PC-3 (cell line): ENCODE measurements at places on chromosomes 5 and 9.

DNA sequence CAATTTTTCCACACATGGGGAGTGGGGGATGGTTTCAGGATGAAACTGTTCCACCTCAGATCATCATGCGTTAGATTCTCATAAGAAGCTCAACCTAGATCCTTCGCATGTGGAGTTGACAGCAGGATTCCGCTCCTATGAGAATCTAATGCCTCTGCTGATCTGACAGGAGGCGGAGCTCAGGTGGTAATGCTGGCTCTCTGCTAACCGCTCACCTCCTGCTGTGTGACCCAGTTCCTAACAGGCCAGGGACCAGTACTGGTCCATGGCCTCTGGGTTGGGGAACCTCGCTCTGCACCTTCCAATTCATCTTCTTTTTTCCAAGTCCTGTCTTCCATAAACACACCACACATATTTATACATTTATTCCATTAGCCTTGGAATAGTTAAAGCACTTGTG, 33.0 kb downstream of the POU5F2 start:
- DNase-seq, result no peak

- DNase-seq, result no peak
Measured at GRCh38 chr9:133569891-133570690, 35.6 kb downstream of the ADAMTSL2 start.

GRCh38 chr9:31390403-31391025, 993.9 kb upstream of the ACO1 start:
- no peak for DNase-seq

GRCh38 chr5:173282916-173283315, 45.3 kb downstream of the STC2 start:
- no peak for DNase-seq

GRCh38 chr5:52255308-52255707, 532.4 kb upstream of the ITGA1 start:
- no peak for DNase-seq

DNA sequence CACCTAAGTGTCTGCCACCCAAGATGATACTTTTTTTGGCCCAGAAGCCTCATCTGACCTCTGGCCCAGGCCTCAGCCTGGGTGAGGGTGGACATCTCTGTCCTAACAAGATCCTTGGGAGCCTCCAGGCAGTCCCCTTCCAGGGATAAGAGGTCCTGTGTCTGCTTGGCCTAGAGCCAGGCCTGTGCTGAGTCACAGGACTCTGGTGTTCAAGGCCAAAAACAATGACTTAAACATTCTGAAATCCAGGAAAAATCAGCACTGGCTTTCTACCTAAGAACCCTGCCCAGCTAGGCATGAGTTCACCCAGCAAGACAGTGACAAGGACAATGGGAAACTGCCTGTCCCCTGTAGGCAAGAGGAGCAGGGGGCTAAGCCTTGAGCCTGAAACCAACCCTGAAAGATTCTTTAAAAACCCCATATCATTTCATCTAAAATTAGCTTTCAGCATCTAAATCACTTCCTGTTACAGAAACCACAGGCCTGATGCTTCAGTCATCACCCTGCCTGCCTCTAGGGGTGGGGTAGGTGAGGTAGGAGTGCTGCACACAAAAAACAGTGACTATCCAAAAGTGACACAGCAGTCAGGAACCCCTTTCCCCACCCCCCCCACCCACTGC, 29.9 kb downstream of the CSF2 start:
- peak; percentile 94 for DNase-seq

DNA sequence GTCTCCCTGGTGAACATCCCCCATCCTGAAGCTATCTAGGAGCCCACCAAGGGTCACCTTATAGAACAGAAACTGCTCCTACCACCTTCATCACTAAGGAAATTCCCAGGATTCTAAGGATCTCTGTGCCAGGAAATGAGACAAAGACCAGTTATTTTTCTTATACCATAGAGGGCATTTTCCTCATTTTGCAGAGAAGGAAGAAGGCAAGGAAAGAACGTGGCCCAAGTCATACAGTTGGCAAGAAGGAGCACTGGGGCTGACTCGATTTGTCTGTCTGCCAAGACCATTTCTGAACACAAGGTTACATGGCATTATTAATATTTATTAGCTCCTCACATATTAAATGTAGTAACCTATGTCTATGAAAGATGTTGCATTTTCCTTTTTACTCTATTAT, 49.6 kb upstream of the TNFSF15 start:
- DNase-seq, result no peak

DNA sequence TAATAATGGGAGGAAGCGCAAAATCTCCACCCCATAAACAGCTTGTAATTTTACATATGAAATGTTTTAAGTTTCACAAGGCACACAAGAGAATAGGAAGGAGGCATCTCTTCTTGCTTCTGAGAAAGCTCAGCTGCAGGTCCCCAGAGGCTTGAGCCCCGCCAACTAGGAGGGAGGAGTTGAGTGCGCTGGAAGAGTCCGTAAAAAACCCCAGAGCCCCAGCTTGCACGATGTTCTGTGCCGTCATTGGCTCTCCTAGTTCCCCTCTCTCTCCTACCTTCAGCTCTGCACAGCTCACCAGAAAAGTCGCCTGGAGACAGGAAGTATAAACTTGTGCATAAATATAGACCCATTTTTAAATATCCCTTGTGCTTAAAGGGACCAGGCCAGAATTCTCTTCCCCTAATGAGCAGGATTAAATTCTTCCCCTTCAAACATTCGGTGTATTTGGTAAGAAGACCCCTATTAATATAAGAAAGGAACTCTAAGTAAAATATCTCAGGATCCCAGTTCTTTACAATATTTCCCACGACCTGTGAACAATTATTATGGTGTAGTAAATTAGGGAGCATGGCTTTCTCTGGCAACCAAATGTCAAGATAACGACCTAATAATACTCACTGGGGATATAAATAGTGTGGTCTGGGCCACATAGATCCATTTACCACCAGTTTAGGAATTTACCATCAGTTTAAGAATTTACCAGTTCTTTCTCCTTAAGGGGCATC, 13.7 kb downstream of the GLRX start:
- no peak for DNase-seq

DNA sequence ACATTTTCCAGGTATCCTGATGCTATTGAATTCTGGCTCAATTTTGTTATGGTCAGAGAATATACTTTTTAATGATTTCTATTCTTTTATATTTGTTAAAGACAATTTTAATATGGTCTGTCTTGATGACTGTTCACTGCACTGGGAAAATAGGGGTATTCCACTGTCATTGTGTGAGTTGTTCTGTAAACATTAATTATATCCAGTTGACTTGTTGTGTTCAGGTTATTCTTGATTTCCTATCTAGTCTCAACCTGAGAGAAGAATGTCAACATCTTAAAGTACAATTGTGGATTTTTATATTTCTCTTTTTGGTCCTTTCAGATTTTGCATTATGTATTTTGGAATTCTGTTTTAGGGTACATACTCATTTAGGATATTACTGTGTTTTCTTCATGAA, 59.9 kb upstream of the EXOC3 start:
- peak; percentile 54 for DNase-seq

GRCh38 chr9:125750627-125751011, 3.4 kb downstream of the PBX3 start:
- DNase-seq, result no peak

- DNase-seq, result no peak
Measured at GRCh38 chr9:133888048-133888808, 103.9 kb downstream of the VAV2 start.

GRCh38 chr9:123437201-123437600, 81.2 kb downstream of the CRB2 start:
- DNase-seq, result no peak

DNA sequence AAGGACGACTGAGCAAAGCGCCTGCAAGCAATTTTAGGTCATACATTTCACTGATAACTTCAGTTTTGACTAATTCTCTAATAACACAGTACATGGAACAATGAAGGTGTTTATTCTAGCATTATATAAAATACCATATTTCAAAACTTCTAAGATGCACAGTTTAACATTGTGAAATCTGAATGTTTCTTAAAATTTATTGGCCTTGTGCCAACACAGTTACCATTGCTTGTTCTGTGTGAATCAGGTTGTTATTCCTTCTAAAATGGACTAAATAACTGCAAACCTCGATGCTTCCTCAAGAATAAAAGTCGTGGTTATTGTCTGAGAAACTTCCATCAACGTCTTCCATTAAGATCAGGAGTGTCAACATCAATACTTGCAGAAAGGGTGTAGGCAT, 8.0 kb downstream of the MCC start:
- no peak for DNase-seq

DNA sequence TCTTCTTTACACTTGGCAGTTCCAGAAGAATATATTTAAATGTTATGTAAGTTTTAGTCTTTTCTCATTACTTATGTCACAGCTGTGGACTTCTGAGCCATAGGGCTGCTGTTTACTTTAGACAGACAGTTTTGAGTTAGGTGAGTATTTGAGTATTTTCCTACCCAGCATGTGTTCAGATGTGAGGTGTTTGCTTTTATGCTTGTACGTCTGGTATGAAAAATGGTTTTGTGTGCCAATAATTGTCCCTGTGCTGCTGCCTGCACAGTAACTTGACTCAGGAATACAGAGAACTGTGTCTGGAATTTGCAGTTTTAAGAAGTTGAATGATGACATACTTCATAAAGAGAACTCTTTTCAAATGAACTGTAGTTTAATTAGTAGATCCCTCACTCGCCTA, 20.8 kb downstream of the MEGF10 start:
- no peak for DNase-seq

- no peak for DNase-seq
Measured at GRCh38 chr5:92659246-92659645, 921.8 kb downstream of the NR2F1-AS1 start.

- DNase-seq, result no peak
Measured at GRCh38 chr5:178940569-178941360, at the start of gene ZNF454. TSS of gene ZNF454 (plus strand) at chr5:178941198. CDS start at chr5:178942792, 1,594 bp downstream.

- DNase-seq, result no peak
Measured at GRCh38 chr5:44729536-44729935, 79.2 kb upstream of the MRPS30 start.

DNA sequence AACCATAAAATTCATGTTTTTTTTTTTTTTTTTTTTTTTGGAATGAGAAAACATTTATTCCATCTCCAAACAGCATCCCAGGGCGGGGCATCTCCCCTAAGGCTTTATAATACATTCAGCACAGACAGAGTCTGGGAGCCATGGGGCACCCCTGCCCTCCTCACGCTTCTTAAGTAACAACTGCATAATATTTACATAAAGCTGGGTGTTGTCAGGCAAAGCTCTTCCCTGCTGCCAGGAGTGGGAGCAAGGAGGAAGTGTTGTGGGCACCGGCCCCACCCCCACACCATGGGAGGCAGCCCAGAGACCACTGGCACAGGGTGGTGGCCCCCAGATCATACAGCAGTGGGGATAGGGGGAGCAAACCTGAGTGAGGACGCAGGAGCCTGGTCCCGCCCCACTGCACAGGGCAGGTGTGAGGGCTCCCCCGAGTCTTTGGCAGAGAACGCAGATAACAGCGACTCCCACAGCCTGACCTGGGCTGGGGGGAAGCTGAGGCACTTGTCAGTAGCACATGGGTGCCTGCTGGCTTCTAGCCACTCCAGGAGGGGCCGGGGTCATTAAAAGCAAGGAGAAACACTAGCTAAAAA, 86.1 kb upstream of the CEP78 start:
- no peak for DNase-seq

DNA sequence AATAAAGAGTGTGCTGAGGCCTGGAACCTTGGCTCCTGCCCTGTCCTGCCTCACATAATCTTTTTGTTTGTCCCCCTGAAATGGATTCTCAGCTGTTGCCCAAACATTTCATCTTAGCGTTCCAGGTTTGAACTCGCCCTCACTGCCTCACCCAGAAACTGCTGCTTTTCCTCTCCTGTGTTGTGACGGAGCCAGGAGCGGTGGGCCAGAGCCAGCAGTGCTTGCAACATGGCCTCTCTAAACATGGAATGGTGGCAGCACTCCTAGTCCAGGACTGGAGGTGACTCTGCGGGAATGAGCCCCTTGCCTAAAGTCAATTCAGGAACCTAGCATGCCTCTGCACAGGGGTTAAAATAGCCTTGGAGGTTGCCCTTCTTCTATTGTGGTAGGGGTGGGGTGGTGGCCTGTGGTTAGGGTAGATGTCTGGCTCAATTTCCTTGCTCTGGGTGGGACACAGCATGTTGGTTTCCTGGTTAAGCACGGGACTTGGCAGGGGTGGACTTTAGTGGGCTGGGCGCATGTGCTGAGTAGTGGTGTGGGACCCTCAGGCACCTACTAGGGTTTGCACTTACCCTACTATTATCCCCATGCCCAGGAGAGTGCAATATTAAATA, 101.6 kb downstream of the SLC25A46 start:
- no peak for DNase-seq

DNA sequence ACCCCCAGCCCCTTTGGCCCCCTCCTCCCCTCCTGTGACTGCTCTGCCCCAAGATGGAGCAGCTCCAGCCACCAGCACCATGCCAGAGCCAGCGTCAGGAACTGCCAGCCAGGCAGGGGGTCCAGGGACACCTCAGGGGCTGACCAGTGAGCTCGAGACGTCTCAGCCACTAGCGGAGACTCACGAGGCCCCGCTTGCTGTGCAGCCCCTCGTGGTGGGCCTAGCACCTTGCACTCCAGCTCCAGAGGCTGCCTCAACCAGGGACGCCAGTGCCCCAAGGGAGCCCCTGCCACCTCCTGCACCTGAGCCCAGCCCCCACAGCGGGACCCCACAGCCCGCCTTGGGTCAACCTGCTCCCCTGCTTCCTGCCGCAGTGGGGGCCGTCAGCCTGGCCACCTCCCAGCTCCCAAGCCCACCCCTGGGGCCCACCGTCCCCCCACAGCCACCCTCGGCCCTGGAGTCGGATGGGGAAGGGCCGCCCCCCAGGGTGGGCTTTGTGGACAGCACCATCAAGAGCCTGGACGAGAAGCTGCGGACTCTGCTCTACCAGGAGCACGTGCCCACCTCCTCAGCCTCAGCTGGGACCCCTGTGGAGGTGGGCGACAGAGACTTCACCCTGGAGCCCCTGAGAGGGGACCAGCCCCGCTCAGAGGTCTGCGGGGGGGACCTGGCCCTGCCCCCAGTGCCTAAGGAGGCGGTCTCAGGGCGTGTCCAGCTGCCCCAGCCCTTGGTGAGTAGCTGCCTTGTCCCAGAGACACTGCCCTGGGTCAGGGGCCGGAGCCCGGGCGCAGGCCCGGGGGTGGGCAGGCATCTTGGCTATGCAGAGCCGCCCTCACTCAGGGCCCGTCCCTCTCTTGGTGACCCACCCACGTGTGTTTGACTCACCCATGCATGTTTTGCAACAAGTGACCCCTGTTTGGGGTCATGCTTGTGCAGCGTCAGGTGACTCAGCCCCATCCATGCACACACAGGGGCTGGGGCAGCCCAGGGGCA, 105.2 kb downstream of the WNK2 start:
- peak; percentile 73 for DNase-seq
